ENCODE measurements at places on chromosomes 12 and 14.

GRCh38 chr14:64646103-64646502 is 58.1 kb upstream of the PLEKHG3 start:
- DNase-seq = no peak

DNA sequence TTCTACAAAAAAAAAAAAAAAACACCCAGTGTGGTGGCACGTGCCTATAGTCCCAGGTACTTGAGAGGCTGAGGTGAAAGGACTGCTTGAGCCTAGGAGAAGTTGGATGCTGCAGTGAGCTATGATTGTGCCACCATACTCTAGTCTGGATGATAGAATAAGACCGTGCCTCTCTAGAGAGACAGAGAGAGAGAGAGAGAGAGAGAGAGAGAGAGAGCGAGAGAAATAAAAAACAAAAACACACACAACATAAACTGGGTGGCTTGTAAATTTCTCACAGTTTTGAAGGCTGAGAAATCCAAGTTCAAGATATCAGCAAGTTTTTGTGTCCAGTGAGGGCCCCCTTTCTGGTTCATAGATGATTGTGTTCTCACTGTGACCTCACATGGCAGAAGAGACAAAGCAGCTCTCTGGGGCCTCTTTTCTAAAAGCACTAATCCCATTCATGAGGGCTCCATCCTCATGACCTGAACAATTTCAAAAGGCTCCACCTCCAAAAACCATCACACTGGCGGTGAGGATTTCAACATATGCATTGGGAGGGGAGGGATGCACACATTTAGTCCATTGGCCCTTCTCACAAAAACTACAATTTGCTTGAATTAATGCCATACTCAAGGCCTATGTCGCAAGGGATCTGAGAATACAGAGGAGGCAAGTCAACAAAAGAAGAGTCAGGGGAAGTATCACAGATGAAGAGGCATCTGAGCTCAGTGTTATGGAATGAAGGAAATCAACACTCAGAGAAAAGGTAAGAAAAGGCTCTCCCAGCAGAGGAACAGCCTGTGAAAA is 94.9 kb downstream of the PPM1H start:
- DNase-seq = no peak

GRCh38 chr12:4056910-4057845 is 184.0 kb upstream of the PARP11 start:
- DNase-seq = no peak

- no peak for DNase-seq
Measured at GRCh38 chr14:27006570-27006969, 408.7 kb upstream of the NOVA1 start.

- DNase-seq = no peak
Measured at GRCh38 chr14:104477117-104477623, 102.4 kb upstream of the C14orf180 start.

DNA sequence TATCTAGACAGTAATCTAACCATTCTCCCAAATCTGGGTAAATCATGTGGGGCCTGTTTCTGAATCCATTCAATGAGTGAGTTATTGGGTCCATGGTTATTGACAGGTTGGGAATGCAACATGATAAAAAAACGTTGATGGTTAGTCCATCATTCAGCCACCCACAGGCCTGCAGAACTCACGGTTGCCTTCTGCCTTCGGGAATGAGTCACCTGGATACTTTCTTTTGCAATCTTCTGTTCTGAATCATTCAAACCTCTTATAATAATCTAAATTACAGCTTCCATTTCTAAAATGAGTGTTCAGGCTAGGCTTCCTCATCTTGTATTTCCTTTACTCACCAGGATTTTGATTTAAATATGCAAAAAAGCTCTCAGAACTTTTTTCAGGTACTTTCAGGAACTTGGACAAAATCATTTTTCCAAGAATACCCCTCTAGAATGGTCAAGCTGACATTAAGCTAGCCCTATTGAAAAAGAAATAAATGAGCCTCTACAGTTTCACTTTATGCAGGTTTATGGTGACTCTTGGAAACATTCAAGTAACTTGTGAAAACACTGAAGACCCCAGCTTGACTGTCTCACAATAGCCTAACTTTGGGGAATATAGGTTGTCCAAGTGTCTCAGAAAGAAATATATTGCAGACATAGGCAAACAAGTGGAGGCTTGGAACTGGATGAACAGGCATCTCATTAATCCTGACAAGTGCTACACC is 94.4 kb downstream of the KCNK10 start:
- DNase-seq = no peak
